ENCODE measurements at places on chromosomes 1 and 21. TPM values are rescaled to one million over a fixed set of nuclear protein-coding genes. Genes with fewer than 3 reads are reported as not detected.

XKR8 gene
- 6.2 TPM for total RNA-seq

TTC39A gene
- total RNA-seq: not detected

ZNF593 gene
- total RNA-seq: 33.3 TPM

OVAAL gene
- total RNA-seq: not detected

ZBTB18 gene
- total RNA-seq: 4.7 TPM

GPR153 gene
- 13.0 TPM for total RNA-seq

RBM11 gene
- not detected for total RNA-seq

OR2L8 gene
- total RNA-seq: not detected

RXRG gene
- 2.7 TPM for total RNA-seq

SPRR2G gene
- total RNA-seq: not detected

ADAMTS4 gene
- total RNA-seq: 2.2 TPM

FCRL1 gene
- not detected for total RNA-seq

CHAF1B gene
- total RNA-seq: 1.2 TPM

ABCG1 gene
- 0.29 TPM for total RNA-seq

EXO1 gene
- 0.24 TPM for total RNA-seq

SRGAP2B gene
- 22.7 TPM for total RNA-seq

HAO2 gene
- total RNA-seq: not detected

LCE2A gene
- total RNA-seq: not detected

ZMYND12 gene
- 1.2 TPM for total RNA-seq

LCE2B gene
- not detected for total RNA-seq

CD2 gene
- not detected for total RNA-seq

PEX11B gene
- total RNA-seq: 22.8 TPM

CELA3B gene
- total RNA-seq: not detected

DCST1 gene
- not detected for total RNA-seq

LIPI gene
- not detected for total RNA-seq

CD84 gene
- total RNA-seq: not detected

OR2L2 gene
- total RNA-seq: not detected

SAMD13 gene
- 0.50 TPM for total RNA-seq

PPFIA4 gene
- 4.2 TPM for total RNA-seq

DIRAS3 gene
- 6.2 TPM for total RNA-seq

BATF3 gene
- total RNA-seq: not detected

IGSF3 gene
- 1.3 TPM for total RNA-seq

GOLPH3L gene
- total RNA-seq: 20.0 TPM

KRTAP8-1 gene
- not detected for total RNA-seq

SPOCD1 gene
- total RNA-seq: 18.3 TPM

MPL gene
- total RNA-seq: not detected

C1orf94 gene
- not detected for total RNA-seq

CR1L gene
- total RNA-seq: not detected

HHIPL2 gene
- total RNA-seq: 0.81 TPM

RCSD1 gene
- 1.7 TPM for total RNA-seq

ADIPOR1 gene
- 43.6 TPM for total RNA-seq

ECE1 gene
- 54.8 TPM for total RNA-seq

FCRL4 gene
- total RNA-seq: not detected

CCDC185 gene
- total RNA-seq: not detected

CFHR3 gene
- total RNA-seq: 0.31 TPM

LEMD1 gene
- total RNA-seq: not detected

NBPF20 gene
- total RNA-seq: 3.2 TPM

FASLG gene
- total RNA-seq: not detected

LCE3D gene
- not detected for total RNA-seq

SV2A gene
- total RNA-seq: 0.87 TPM

THEM5 gene
- not detected for total RNA-seq

All from cardiac ventricle fibroblast (primary cell).